Colonic mucosa (tissue), 4 donors: ENCODE measurements at places on chromosomes 7 and 10. TPM values are rescaled to one million over a fixed set of nuclear protein-coding genes. Genes with fewer than 3 reads are reported as not detected.

WDFY4 gene
- 1.5 TPM for total RNA-seq

GIMAP8 gene
- 4.5 TPM for total RNA-seq

GRCh38 chr10:123266971-123267370 is 112.8 kb downstream of the BUB3 start:
- DNase-seq, result no peak

GRCh38 chr7:127226685-127227374 is 25.9 kb downstream of the GRM8 start:
- no peak for DNase-seq

TMEM270 gene
- not detected for total RNA-seq
